ENCODE measurements at places on chromosomes 12 and 14.

DNA sequence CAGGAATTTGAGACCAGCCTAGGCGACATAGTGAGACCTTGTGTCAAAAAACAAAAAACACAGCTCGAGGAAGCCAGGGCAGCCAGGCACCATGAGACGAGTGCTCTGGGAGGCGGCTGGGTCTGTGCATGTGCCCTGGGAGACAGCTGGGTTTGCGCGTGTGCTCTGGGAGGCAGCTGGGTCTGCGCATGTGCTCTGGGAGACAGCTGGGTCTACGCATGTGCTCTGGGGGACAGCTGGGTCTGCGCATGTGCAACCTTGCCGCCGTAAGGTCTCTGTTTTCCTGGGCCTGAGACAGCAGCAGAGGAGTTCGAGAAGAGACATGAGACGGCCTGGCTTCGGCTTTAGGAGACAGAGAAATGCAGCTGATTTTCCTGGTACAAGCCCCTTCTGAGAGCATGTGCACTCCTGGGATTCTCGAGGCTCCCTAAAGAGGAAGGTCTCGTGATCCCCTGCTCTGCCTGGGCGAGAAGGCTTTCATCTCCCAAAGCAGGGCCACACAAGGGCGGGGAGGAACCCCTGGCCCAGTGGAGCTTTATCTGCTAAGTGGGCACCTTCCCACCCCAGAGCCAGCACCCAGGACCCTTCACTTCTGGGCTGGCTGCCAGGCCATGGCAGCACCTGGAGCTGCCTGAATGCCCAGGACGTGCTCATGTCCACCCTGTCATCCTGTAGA lies 3.5 kb upstream of the BDKRB1 start:
- DNase-seq, result no peak

DNA sequence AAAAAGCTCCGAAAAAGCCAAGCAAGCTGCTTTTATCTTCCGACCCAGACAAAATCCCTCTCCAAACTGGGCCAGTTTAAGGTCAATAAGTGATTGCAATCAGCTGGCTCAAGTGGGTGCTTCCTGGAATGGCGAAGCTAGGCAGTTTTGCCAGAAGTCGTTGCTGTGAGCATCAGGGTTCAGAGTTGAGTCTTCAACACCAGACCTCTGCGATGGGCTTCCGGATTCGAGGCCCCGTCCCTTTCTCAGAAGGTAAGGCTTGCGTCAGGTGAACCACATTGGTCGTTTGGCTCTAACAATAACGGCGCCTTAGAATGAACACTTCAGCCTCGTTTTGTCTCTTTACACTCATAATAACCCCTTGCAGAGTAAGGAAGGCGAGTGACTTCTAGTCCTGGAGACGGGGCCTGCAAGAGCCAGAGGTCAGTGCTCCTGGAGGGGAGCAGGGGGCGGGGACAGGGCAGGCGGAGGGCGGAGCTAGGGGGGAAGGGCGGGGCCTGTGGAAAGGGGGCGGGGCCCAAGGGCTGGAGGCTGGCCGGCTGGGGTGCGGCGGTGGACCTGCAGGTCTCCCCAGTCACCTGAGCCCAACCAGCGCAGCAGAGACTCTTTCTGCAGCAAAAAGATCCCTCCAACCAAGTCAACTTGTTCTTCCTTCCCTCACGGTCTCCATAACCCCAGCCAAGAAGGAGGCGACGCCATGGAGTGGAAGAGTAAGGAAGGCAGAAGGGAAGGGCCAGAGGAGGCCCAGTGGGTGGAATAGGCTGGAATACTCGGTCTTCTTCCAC lies 34.0 kb upstream of the NFYB start:
- DNase-seq, result no peak

GRCh38 chr12:53173085-53173715 lies 7.3 kb upstream of the ZNF740 start:
- DNase-seq, result no peak

GRCh38 chr14:105055334-105055733 lies 9.9 kb downstream of the GPR132 start:
- DNase-seq, result no peak

DNA sequence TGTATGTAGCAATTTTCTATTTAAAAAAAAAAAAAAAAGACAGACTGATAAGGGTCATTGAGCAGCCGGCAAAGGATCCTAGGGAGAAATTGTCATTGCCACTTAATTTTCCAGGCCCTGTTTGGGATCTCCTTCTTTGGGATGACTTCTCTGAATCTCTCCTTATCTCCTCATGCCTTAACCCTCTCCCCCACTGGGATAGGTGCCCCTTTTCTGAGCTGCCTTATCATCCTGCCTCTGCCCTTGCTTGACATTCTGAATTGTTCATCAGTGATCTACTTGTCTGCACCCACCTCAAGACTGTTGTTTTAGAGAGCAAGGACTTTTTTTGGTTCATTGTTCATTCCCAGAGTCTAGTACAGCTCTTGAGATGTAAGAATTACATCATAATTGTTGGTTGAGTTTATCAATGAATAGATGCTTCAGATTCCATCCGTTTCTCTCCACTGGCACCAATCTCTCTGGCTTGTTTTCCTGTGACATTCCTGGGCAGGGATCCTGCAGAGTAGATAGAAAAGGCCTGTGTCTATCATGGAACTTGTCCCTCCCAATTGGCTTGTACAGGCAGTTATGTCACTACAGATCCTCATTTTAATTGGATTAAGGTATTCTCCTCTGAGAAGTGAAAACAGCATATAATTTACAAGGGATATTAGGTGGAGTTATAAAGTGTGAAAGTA lies 42.6 kb downstream of the SOCS2 start:
- no peak for DNase-seq

GRCh38 chr12:107091989-107092641 lies 1.2 kb downstream of the CRY1 start:
- peak; percentile 91 for DNase-seq

GRCh38 chr12:25979563-25979962 lies 21.1 kb downstream of the RASSF8 start:
- no peak for DNase-seq

GRCh38 chr12:22322091-22322490 lies 12.4 kb downstream of the ST8SIA1 start:
- DNase-seq, result no peak

DNA sequence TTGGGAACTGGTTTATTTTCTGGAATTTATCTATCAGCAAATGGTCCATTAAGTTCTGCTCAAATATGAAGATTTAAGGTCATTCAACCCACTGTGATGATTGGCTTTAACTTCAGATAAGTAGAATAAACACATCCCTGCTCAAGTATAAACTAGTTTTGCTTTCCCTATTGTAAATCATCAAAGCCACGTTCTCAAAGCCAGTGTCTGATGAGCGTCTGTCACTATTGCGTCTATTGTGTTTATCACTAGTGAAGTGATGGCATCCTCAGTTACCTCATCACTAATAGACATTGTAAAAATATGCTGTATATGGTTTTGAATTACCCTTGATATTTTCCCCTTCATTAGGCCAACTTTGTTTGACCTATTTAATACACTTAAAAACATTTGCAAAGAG lies 351.3 kb downstream of the BCAT1 start:
- no peak for DNase-seq

DNA sequence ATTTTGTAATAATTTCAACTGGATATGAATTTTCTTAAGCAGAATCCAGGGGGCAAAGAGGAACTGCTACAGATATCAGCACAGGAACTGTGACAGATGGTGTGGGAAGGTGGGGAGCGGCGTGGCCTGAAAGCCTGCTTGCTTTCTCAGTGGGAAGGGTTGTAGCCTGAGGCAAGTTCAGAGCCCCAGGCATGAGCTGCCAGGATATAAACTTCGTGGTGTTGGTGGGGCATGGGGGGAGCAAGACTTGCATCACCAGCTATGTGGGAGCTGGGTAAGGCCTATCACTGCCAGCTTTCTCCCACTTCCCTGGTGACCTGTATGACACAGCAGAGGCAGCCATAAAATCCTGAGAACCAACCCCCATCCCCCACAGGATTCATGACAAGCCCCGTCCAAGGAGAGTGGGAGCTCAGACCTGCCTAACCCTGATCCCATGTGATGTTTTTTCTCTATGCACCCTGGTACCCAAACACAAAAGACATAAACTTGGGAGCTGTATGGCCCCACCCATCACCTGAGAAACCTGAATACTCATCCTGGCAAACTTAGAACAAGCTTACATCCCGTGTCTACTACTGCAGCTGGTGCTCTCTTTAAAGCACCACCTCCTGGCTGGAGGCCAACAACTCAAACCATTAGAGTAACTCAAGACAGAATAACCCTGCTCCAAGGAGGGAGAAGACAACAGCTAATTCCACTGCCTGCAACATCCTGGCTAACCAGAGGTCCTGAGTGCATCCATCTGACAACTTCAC lies 16.5 kb downstream of the CLEC1A start:
- no peak for DNase-seq

- DNase-seq, result no peak
Measured at GRCh38 chr12:1320021-1320420, 274.4 kb downstream of the FBXL14 start.

DNA sequence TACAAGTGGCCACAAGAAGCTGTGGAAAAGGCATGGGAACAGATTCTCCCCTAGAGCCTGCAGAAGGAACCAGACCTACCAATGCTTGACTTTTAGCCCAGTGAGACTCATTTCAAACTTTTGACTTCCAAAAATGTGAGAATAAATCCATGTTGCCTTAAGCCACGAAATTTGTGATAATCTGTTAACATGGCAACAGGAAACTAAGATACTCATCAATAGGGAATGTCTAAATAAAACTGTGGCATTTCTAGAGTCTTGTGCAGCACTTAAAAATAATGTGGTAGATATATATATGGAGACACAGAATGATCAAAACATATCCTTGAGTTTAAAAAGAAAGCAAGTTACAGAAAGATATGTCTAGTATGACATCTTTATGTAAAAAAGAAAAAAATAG lies 12.0 kb downstream of the HECTD4 start:
- DNase-seq, result no peak

DNA sequence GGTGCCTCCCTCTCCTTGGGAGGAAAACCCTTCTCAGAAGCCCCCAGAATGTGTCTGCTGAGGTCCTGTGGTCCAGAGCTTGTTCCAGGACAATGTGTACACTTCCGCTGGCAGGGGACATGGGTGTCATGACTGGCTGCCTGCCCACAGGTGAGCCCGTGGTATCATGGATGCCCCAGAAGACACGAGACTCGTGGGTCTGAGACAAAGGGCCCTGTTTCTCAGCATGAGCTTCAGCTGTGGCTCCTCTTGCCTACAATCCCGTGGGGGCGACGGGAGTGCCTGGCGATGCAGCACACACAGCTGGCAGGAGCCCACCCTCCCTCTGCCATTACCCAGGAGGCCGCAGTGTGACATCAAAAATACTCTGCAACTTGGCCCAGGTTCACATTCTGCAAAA lies 7.0 kb downstream of the TMEM121 start:
- no peak for DNase-seq

DNA sequence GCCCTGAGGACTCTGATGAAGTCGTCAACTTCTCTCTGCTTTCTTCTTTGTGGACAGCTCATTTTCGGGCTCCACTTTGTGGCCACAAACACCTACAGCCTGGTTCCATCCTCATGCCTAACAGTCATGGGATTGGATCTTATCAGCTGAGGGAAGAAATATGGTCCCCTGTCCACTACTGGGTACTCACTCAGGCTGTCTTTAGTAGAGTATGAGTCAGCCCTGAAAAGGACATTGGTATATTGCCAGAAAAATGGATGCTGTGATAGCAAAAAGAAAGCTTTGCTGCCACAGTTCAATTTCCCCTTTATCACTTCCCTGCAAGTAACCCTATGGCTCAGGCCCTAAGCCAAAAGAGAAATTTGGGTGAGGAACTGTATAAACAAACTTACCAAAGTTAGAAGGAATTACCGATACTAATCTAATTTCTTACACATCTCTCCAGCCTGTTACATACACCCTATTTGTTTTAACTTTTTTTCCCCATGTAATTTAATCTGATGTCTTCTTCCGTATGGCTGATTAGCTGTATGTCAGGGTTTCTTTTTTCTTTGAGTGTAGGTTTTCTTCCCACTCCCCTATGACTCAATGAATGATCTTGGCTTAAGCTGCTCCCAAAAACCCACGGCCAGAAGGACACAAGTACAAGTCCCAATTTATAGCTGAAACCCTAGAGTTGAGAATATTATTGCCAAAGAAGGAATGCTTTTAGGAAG lies 29.1 kb downstream of the MTHFD1 start:
- DNase-seq, result no peak

GRCh38 chr14:39085933-39086332 lies 17.1 kb downstream of the SEC23A start:
- no peak for DNase-seq

GRCh38 chr14:59507752-59508103 lies 23.4 kb downstream of the JKAMP start:
- no peak for DNase-seq

DNA sequence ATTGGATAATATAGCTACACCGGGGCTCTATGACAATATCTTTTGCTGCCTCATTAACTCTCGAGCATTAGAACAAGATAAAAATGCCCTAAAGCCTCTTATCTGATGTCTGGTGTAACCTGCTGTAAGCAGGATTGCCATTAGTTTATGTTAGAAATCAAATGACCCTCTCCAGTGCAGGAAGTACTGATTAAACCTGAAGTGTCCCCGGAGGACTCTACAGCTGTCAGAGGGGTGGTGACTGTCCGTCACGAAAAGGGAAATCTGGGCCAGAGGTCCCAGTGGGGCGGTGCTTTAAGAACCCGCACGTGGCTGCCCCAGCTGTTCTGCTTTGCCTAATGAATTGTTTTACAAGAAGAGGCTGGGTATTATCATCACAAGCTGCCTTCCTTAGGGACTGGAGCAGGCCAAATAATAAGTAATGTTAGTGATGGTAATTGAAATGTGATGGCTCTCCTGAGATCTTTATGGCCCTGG lies 55.7 kb downstream of the LIN52 start:
- no peak for DNase-seq

DNA sequence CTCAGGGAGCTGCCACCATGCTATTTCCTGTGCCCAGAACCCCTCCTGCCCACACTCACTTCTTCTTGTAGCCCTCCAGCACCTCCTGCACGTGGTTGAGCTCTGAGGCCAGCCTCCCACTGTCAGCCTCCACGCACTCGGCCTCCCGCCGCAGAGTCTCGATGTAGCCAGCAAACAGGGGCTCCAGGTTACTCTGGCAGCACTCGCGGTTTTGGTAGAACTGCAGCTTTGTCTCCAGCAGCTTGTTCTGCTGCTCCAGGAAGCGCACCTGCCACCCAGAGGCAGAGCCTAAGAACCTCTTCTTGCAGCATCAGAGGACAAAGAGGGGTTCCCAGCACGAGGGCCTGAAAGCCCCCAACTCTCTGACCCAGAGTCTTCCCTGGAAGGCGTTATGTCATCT lies 2.1 kb downstream of the KRT83 start:
- DNase-seq, result no peak

DNA sequence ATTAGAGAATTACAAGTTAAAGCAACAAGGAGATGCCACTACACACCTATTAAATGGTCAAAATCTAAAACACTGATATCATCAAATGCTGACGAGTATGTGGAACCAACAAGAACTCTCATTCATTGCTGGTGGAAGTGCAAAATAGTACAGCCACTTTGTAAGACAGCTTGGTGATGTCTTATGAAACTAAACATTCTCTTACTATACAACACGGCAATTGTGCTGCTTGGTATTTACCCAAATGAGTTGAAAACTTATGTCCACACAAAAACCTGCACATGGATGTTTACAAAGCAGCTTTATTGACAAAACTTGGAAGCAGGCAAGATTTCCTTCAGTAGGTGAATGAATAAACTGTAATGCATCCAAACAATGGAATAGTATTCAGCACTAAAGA lies 3.2 kb downstream of the TMBIM4 start:
- no peak for DNase-seq

- DNase-seq, result no peak
Measured at GRCh38 chr14:104355101-104356019, 217.0 kb downstream of the KIF26A start.

All from fibroblast of skin of left biceps (primary cell).